Sigmoid colon (tissue), 7 donors: ENCODE measurements at places on chromosomes 3 and 15. TPM values are rescaled to one million over a fixed set of nuclear protein-coding genes. Genes with fewer than 3 reads are reported as not detected.
A peak's percentile ranks its signal among the peaks of the same experiment; 100 is the strongest.

Gene TBC1D2B
- 29.9 TPM for total RNA-seq

DNA sequence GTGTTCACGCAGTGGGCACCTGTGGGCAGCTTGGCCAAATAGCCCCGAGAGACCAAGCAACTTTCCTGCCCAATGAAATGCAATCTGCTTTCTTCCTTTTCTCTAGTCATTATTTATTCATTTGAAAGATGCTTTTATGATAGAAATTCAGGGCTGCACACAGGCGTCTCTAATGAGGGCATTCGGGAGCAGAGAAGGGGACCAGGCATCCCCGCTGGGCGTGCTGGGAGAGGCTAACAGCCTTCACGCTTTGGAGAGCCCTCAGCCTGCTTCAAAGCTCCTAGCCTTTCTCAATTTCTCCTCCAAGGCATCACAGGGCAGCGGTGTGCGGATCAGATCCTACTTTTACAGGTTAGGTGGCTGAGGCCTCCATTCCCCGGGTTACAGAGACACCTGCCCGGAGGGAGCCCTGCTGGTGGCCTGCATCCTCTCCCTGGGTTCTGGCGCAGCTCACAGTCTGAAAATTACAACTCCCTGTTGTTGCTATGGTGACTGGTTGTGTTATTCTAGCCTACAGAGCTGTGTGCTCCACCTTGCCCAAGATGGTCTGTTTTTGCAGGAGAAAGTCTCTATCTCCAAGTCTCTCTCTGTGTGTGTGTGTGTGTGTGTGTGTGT lies 21.8 kb upstream of the KLF13 start:
- H3K4me1 ChIP-seq = no peaks in the 10 kb centered on the region
- no peak overlapping the region for H3K4me3 ChIP-seq
- no peaks in the 10 kb centered on the region for H3K27me3 ChIP-seq
- no peak overlapping the region for H3K27ac ChIP-seq

- DNase-seq = peak; percentile 93
- no peak overlapping the region for H3K27ac ChIP-seq
These were observed 83.1 kb downstream of the CPN2 start for GRCh38 chr3:194267744-194268653.

DNA sequence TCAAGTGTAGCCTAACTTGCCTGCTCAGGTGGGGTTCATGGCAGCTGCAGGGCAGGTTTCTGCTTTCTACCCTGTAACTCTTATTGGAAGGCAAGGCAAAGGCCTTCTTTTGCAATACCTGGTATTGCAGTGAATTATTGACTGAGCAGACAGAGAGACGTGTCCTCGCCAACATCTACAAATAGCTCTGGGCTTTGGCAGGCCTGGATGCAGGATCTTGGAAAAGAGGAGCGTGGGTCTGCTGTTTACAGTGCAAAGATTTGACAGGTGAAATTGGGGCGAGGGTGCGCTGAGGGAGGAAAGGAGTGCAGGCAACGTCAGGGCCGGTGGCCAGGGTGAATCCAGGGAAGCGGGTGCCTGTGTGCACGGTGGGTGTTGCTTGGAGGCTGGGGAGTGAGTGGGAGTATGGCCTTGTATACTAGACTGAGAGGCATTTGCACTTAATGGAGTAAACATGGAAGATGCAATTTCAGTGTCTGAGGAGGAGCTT lies 44.5 kb downstream of the ST6GAL1 start:
- H3K27ac ChIP-seq = no peak overlapping the region
- no peak overlapping the region for H3K4me3 ChIP-seq
- no peaks in the 10 kb centered on the region for H3K27me3 ChIP-seq
- no peaks in the 10 kb centered on the region for H3K36me3 ChIP-seq

- H3K36me3 ChIP-seq = peaks cover 3% of the 10 kb centered on the region
- peak overlapping the region; percentile 97 for H3K27ac ChIP-seq
- H3K27me3 ChIP-seq = no peaks in the 10 kb centered on the region
- no peak for DNase-seq
These were observed 3.8 kb downstream of the CSRNP1 start for GRCh38 chr3:39149498-39150147.

DNA sequence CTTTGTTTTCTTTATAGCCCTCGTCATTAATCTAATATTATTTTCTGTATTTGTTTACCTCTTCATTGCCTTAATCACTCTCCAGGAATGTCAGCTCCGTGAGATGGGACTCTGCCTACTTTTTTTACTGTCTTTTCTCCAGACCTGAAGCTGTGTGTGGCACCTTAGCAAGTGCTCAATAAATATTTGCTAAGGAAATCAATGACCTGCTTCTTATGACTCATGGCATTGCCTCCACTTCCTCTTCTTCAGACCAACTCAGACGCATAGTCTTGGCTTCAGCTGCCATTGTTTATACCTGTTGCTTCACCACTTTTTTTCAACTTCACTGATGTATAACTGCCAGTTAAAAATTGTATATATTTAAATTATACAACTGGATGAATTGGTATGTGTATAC lies 218.5 kb upstream of the CMC1 start:
- no peaks in the 10 kb centered on the region for H3K4me1 ChIP-seq
- no peaks in the 10 kb centered on the region for H3K27me3 ChIP-seq
- H3K36me3 ChIP-seq = no peaks in the 10 kb centered on the region
- no peak overlapping the region for H3K27ac ChIP-seq
- DNase-seq = no peak

- H3K4me1 ChIP-seq = no peaks in the 10 kb centered on the region
- peak overlapping the region; percentile 95 for H3K27ac ChIP-seq
- no peak overlapping the region for H3K4me3 ChIP-seq
- no peaks in the 10 kb centered on the region for H3K36me3 ChIP-seq
- no peaks in the 10 kb centered on the region for H3K27me3 ChIP-seq
These were observed 4.1 kb upstream of the RARB start for GRCh38 chr3:25423780-25424588.

DNA sequence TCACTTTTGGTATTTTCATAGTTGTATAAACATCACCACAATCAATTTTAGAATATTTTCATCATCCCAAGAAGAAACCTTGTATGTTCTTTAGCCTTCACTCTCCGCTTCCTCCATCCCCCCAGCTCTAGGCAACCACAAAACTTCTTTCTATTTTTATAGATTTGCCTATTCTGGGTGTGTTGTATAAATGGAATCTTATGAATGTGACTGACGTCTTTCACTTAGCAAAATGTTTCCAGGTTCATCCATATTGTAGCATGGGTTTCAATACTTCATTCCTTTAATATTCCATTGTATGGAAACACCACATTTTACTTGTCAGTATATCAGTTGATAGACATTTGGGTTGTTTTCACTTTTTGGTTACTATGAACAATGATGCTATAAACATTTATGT lies 335.8 kb upstream of the GOLIM4 start:
- no peaks in the 10 kb centered on the region for H3K36me3 ChIP-seq
- H3K27ac ChIP-seq = no peak overlapping the region
- DNase-seq = no peak
- no peaks in the 10 kb centered on the region for H3K27me3 ChIP-seq
- no peak overlapping the region for H3K4me3 ChIP-seq
- no peaks in the 10 kb centered on the region for H3K4me1 ChIP-seq

DNA sequence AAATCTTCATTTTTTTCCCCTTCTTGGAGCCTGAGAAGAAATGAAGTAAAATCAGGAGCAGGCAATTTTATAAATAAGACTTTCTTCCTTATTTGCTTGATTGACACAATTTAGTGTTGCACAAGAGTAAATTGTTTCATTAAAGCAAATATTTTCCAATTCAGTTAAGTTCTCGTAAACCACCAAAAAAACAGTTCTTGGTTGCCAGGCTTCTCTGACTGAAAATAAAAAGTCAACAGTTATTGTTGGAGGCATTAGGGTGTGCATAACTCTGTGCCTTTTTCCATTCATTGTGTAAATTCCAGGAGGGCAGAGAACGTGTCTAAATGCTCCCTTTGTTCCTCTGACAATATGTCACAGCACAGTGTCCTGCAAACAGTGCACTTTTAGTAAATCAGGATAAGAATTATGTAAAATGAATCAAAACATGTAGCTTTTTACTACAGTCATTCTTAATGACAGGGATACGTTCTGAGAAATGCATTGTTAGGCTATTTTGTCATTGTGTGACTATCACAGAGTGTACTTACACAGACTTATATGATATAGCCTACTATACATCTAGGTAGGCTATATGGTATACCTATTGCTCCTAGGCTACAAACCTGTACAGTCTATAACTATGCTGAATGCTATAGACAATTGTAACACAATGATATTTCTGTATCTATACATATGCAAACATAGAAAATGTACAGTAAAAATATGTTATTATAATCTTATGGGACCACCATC lies at the start of gene CP:
CP (minus strand) TSS at position 47 of the 735 bp plus-strand sequence; CDS start at position 10, 37 bp downstream.
- no peaks in the 10 kb centered on the region for H3K27me3 ChIP-seq
- no peaks in the 10 kb centered on the region for H3K36me3 ChIP-seq
- no peak for DNase-seq
- H3K4me3 ChIP-seq = no peak within 1 kb of the TSS
- no peak within 1 kb of the TSS for H3K27ac ChIP-seq

Gene GOLGA6D
- not detected for total RNA-seq

Gene XCR1
- not detected for total RNA-seq

DNA sequence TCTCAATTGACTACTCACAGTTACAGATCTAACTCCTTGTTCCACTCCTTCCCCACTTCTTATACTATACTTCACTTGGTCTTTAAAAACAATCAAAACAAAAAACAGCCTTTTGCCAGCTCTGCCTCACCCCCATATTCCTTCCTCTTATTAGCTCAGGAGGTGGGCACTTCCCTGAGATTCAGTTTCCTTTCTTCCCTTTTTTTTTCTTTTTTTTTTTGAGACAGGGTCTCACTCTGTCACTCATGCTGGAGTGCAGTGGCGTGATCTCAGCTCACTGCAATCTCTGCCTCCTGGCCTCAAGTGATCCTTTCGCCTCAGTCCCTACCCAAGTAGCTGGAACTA lies 6.9 kb downstream of the C3orf62 start:
- H3K27me3 ChIP-seq = no peaks in the 10 kb centered on the region
- peak overlapping the region; percentile 19 for H3K27ac ChIP-seq
- H3K36me3 ChIP-seq = peaks cover 4% of the 10 kb centered on the region
- H3K4me3 ChIP-seq = no peak overlapping the region

Gene ZNF717
- total RNA-seq = 13.6 TPM

- H3K27me3 ChIP-seq = no peaks in the 10 kb centered on the region
- no peak for DNase-seq
- H3K27ac ChIP-seq = peak overlapping the region; percentile 87
- H3K36me3 ChIP-seq = no peaks in the 10 kb centered on the region
These were observed 465 bp upstream of the GK5 start for GRCh38 chr3:142225885-142226215.

Gene UTS2B
- total RNA-seq = 0.71 TPM

DNA sequence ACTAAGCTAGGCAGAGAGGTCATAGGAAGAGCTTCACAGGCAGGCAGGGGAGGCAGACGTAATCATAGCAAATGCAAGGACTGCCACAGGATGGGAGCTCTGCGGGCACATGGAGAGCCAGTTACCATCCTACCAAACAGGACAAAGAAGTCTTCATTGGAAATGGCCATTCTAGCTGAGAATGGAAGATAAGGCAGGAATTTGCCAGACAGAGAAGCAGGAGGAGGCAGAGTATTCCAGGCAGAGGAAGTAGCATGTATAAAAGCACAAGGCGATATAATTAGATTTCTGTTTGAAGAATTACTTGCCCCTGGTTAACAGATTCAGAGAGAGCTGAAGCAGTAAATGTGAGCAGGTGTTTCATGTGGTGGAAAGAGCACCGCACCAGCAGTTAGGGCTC lies 3.5 kb upstream of the SEMA5B start:
- H3K36me3 ChIP-seq = no peaks in the 10 kb centered on the region
- DNase-seq = no peak
- no peak overlapping the region for H3K4me3 ChIP-seq
- H3K27me3 ChIP-seq = peaks cover 88% of the 10 kb centered on the region
- H3K4me1 ChIP-seq = no peaks in the 10 kb centered on the region

- no peaks in the 10 kb centered on the region for H3K27me3 ChIP-seq
- H3K27ac ChIP-seq = peak overlapping the region; percentile 55
- H3K36me3 ChIP-seq = no peaks in the 10 kb centered on the region
- no peak for DNase-seq
These were observed 452.8 kb upstream of the THBS1 start for GRCh38 chr15:39127925-39128617.

DNA sequence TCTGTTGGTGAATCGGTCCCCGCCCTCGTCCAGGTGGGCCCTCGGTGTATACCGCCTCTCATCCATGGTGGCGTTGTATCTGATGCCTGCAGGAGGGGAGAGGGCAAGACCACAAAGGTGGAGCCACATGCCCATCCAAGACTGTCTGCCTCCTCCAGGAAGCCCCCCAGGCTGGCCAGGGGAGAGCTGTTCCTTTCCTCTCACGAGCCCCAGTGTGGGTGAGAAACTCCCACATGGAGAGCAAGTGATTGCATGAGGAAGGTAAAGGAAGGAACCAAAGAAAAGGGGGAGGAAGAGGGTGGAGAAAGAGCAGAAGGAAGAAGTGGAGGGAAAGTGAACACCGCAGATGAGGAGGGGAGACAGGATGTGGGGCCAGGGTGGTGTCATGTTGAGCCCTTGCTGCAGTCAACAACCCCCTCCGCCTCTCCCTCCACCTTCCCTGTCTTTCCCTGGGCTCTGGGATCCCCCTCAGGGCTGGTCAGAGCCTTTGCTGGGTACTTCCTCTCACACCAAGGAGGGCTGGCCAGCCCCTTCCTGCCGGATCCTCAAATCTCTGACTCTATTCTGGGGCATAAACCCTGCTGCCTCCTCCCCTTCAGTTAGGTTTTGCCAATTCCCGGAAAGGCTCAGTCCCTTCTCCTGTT lies 49.3 kb downstream of the FEM1B start:
- no peak overlapping the region for H3K27ac ChIP-seq
- H3K4me1 ChIP-seq = no peaks in the 10 kb centered on the region
- no peak overlapping the region for H3K4me3 ChIP-seq
- H3K36me3 ChIP-seq = no peaks in the 10 kb centered on the region
- DNase-seq = no peak
- H3K27me3 ChIP-seq = no peaks in the 10 kb centered on the region

DNA sequence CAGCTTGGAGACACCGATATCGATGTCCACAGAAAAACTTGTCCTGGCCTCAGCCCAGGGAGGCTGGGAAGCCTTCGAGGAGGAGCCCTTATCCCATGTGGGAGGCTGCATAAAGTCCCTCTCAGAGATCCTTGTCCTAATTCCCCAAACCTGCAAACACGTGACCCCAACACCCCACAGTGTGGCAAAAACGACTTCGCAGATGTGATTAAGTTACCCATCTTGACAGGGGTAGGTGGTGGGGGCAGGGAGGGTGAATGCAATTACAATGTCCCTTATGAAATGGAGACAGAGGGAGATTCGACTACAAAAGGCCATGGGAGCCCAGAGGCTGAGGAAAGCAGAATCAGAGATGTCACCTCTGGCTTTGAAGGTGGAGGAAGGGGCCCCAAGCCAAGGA lies 2.3 kb upstream of the TLR9 start:
- H3K4me3 ChIP-seq = no peak overlapping the region
- no peaks in the 10 kb centered on the region for H3K27me3 ChIP-seq
- peaks cover 13% of the 10 kb centered on the region for H3K4me1 ChIP-seq
- DNase-seq = no peak
- no peak overlapping the region for H3K27ac ChIP-seq
- peaks cover 57% of the 10 kb centered on the region for H3K36me3 ChIP-seq

Gene GRAMD1C
- 0.82 TPM for total RNA-seq
